ENCODE measurements at places on chromosomes 11 and 22.

GRCh38 chr11:75480185-75481175, 45.3 kb downstream of the GDPD5 start:
- DNase-seq, result no peak

- DNase-seq, result no peak
Observed at GRCh38 chr11:6249770-6250555, 9.7 kb upstream of the CCKBR start.

DNA sequence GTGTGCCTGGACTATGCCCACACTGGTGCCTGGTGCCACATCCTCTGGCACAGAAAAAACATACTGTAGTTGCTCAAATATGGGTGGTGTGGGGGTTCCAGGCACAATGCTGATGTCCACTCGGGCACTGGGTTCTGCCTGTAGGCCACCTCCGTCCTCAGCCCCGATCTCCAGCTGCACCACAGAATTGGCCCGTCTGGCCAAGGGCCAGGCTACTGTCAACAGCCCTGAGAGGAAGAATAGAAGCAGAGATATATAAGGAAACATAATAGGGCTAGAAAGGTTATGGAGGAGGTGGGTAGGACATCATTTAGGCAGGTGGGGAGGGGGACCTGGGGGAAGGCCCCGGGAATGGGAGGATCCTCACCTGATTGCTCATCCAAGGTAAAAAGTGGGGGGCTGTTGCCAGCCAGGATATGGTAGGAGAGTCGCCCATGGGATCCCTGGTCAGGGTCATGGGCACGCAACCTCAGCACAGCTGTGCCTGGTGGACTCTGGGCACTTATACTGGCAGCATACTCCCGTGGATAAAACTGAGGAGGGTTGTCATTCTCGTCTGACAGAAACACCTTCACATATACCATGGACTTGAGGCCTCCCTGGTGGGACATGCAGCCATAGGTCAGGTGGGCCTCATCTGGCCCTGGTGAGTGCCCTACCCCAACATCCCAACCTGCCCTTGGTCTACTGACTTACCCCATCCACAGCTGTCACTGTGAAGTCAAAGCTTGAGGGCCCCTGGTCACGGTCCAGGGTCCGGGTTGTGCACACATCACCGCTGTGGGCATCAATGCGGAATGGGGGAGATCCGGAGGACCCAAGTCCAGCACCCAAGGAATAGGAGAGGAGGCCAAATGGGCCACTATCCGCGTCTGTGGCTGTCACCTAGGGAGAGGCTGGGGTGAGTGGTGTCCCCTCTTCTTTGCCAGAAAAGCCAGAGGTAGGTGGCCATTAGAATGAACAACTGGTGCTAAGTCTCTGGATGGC, 14.5 kb upstream of the TPP1 start:
- no peak for DNase-seq

- DNase-seq, result no peak
Observed at GRCh38 chr11:116610190-116610589, 162.6 kb downstream of the BUD13 start.

DNA sequence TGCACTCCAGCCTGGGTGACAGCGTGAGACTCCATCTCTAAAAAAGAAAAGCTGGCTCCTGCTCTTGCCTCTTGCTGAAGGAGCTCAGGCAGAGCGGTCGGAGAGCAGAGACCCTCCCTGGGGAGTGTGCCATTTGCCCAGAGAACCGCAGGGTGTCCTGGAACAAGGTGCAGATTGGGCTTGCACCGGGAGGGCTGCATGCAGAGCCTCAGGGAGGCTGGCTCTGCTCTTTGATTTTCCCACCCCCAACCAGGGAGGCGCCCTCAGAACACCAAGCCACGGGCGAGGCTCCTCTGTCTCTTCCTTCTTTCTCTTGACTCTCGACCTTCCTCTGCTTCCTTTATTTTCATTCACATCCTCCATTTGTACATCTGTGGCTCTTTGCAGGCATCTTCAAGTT, 889.1 kb downstream of the OPCML start:
- DNase-seq, result no peak

- DNase-seq, result no peak
Observed at GRCh38 chr22:19197997-19198865, 19.7 kb upstream of the SLC25A1 start.
